ENCODE measurements at places on chromosomes 4 and X.

DNA sequence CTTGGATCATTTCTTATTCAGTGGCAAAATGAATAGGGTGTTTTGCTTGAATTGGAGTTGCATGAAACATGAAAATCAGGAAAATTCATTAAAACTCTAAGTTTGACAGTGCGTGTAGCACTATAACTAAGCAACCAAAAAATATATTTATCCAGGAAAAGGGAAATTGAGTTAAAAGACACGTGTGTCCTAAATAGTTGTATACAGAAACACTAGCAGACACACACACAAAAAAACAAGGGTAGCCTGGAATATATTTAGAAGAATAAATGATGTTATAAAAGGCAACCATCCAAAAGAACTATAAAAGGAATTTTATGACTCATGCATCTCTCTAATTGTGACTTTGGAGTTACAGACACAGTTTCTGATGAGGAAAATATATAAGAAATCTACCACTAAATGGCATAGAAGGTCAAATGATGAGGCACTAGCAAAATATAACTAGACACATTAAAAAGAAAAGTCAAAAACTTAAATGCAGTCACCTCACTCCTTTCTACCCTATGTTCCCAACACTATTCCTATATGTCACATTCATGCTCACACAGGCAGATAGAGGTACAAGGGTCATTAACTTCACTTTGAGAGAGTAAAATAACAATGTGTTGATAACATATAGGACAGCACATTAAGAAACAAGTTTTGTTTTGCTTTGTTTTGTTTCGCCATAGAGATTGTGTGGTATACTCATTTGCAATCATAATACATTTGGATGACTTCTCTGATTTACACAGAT lies 793.6 kb upstream of the INTU start:
- no peak for DNase-seq

GRCh38 chr4:153349206-153349805 lies 4.8 kb downstream of the MND1 start:
- no peak for DNase-seq

GRCh38 chr4:74168841-74169240 lies 10.9 kb downstream of the MTHFD2L start:
- no peak for DNase-seq

GRCh38 chr4:89829470-89830138 lies 7.4 kb downstream of the SNCA start:
- no peak for DNase-seq

DNA sequence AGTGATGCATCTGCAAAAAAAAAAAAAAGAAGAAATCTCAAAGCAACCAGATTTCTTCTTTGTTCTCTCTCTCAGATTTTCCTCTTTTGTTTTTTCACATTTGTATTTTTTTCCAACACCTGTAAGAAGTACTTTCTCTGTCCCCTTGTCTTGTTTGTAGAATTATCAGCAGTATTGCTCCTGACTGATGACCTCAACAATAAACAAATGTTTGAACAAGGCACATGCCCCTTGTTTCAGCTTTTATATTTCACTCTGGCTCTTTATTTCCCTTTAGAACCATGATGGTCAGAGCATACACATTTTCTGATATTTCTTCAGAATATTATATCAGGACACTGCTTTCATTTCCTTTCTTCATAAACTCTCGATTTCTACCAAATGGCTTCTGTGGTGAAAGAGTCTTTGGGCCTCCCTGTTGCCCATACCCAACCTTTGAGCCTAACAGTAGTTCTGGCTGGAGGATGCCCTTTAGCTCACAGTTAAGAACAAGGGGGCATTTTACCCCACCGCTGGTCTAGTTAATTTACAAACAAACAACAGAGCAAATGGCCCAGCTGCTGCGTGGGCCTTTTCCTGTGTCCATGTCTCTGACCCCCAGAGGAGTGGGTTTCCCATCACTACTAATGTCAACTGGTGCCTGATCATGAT lies 142.5 kb upstream of the SMAD1 start:
- DNase-seq = no peak

GRCh38 chr4:95505151-95505550 lies 43.6 kb downstream of the UNC5C start:
- DNase-seq = no peak

DNA sequence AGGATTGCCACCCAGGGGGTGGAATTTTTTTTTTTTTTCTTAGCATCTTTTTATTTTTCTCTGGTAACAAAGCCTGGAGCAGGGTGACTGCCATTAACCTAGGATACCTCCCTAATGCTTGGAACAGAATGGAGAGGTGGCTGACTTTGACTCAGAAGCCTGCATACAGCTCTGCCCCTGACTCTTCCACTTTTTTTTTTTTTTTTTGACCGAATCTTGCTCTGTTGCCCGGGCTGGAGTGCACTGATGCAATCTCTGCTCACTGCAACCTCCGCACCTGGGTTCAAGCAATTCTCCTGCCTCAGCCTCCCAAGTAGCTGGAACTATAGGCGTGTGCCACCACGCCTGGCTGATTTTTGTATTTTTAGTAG lies 341 bp upstream of the SLC2A9 start:
- no peak for DNase-seq

- no peak for DNase-seq
These were observed 110.8 kb upstream of the H2AZ1 start for GRCh38 chr4:100060765-100061416.

DNA sequence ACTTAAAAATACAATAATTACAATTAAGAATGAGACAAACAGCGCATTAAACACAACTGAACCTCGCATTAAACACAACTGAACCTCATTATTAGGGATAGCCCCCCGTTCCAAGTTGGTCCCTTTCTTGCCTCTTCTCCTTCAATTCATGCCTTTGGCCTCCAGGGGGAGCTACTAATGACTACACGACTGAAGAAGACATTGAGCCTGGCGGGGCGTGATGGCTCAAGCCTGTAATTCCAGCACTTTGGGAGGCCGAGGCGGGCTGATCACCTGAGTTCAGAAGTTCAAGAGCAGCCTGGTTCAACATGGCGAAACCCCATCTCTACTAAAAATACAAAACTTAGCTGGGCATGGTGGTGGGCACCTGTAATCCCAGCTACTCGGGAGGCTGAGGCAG lies 56.4 kb upstream of the NWD2 start:
- no peak for DNase-seq

- DNase-seq = no peak
These were observed 37.1 kb upstream of the KLHL8 start for GRCh38 chr4:87257523-87257922.

DNA sequence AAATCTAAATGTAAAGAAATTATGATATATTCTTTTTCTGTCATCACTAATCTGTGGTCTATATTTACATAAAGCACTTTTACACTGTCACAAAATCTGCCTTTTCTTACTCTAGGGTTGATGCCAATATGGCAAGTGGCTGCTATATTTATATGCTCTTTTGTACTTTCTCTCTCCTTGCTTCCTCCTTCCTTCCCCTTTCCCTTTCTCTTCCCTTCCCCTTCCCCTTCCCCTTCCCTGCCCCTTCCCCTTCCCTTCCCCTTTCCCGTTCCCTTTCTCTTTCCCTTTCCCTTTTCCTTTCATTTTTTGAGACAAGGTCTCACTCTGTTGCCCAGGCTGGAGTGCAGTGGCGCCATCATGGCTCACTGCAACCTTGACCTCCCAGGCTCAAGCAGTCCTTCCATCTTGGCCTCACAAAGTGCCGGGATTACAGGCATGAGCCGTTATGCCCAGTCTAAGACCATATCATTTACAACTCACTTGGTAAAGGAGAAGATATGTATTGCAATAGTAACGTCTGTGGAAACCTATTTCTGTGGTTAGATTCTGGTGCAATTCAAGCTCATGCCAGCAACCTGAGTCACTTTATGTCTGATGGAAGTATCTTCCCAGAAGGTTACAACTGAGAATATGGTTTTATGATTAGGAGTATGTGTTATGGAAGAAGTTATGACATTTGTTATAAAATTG lies 13.9 kb upstream of the PLAC8 start:
- no peak for DNase-seq

DNA sequence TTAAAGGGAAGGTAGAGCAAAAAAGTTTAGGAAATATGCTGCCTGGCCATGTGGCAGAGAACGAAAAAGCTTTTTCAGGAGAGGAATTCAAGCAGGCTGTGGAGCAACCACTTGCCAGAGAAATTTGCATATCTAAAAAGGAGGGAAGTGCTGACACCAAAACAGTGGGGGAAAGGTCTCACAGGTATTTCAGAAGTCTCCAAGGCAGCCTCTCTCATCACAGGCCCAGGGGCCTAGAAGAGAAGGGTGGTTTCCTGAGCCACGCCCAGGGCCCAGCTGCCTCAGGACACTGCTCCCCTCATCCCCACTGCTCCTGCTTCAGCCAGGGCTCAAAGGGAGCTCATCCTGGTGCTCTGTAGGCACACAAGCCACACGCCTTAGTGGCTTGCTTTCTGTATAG lies 29.9 kb upstream of the STS start:
- no peak for DNase-seq

- DNase-seq = no peak
These were observed 149.6 kb downstream of the FHIP1A start for GRCh38 chr4:151558496-151559113.

- no peak for DNase-seq
These were observed 80.4 kb upstream of the BCOR start for GRCh38 chrX:40177942-40178715.

DNA sequence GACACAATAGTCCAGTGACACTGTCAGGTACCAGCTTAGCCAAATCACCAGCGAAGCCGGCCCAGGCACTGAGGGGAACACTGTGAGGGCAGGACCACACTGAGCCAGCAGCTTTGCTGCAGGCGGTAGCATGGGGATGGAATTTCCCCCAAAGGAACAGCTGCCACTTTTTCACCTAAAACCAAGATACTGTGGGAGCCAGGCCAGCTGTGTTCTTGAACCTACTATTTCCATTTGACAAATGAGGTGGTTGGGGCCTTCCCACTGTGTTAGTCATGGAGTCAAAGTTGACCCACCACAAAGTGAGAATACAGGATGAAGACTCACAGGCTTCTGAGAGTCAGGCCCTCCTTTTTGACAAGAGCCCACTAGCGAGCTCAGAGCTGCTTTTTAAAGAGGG lies 70.7 kb upstream of the SH3RF1 start:
- DNase-seq = no peak

DNA sequence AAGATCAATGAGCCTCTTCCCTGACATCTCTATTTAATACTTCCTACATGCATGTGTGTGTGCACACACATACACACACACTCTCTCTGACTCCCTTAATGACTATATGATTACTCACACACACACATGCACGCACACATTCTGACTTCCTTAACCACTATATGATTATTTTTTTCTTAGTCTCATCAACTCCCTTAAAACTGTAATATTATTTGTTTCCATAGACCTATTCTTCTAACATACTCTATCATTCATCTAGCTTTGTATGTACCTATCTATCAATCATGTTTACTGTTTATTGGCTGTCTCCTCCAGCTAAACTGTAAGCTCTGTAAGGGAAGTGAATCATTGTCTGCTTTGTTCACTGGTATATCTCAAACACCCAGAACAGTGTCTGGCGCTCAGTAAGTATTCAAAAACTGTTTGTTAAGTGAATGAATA lies 236.6 kb downstream of the RASL11B start:
- no peak for DNase-seq

- no peak for DNase-seq
These were observed 208.8 kb downstream of the TMA16 start for GRCh38 chr4:163703251-163703650.

- no peak for DNase-seq
These were observed 301.4 kb upstream of the AADAT start for GRCh38 chr4:170391066-170391740.

DNA sequence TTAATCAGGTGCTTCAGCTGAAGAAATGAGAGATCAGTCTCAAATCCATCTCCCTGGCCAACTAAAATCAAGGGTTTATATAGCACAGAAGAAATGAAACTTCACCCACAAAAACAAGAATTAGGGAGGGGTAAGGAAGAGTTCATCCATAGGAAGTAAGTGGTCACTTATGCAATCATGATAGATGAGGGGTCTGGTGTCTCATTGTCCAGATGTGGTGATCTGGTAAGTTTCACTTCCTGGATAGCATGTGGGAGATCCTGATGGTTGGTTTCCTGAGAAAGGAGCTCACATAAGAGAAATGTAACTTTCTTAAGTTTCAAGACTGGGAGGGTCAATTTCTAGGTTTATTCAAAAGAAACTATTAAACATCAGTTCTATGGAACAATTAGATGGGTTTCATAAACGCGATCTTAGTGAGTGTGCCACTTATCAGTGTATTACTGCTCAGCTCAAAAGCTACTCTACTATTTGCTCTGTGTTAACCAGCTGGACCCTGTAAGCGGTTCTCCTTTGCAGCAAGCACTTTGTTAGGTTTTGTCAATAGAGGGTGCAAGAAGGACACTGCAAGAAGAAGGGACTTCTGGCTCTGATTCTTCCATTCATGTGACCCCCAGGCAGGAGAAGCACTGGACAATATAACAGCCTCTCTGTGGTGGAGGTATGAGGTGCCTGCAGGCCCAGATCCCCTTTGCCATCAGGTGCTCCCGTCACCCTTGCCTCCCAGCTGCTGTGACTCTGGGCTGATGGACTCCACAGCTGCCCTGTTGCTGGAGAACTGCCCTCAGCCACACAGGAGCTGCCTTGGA lies 35.4 kb upstream of the HPSE start:
- no peak for DNase-seq

- no peak for DNase-seq
These were observed 103.3 kb downstream of the DCLK2 start for GRCh38 chr4:150181536-150181935.
